ENCODE measurements at places on chromosomes 11 and 22.

DNA sequence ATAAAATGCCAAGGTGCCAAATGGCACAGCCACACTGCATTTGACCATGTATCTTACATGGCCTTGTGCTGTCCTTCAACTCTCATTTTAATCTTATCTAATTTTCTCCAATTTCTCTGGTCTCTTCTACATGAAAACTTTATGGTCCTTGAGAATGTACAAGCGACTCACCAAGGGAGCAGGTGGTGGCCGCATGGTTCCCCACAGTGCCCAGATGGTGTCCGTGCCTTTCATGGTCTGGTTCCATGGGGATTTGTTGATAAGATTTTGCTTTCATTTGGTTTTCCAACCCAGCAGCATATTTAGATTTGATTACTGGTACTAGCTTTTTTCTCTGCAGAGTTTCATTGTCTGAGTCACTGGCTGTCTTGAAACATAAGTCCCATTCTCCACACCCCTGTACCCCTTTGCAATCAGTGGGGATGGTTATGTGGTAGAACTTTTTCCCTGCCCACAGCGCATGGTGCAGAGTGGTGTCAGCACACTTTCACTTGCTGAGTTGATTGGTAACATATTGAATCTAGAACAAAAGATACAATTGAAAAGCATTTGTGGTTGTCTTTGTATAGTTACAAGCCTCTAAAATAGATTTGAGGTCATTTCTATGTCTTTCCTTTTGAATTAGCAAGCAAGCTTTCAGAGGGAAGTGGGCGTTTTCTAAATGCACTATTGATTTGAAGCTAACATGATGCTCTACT lies 24.1 kb downstream of the ZNRF3 start:
- DNase-seq = peak; percentile 83

DNA sequence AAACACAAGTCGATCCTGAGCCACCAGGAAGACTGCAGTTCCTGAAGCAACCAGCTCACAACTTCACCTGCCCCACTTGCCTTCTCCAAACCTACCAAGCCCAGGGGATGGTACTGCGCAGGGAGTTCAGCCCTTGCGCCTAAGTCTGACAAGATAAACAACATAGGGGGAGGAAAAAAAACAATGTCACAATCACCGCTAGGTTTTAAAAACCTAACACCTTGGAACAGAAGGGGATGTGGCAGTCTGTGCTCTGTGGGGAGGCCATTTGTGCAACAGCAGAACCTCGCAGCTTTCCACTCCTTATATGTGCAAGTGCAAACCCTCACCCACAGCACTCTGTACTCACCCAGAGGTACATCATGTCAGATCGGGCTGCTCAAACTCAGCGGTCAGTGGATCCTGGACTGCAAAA lies 134.2 kb downstream of the RBFOX2 start:
- DNase-seq = no peak

DNA sequence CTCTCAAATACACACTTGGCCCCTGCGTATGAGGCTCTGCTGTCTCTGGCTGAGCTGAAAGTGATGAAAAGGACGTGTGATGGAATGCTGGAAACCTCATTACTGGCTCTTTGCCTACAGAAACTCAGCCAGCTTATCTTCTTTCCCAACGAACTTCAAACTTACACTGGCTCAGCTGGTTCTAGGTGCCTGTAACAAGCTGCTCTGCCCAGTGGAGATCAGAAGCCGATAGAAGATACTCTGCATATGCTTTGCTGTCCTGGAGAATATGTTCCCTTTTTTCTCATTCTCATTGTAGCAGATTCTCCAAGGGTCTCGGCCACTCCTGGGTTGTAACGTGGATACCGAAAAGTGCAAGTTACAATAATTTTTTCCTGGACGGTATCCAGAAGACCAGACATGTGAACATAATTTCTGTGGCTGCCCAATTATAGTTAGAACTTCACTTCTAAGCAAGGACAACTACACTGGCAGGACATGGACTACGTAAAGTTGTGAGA lies 405.3 kb upstream of the CCDC90B start:
- no peak for DNase-seq

DNA sequence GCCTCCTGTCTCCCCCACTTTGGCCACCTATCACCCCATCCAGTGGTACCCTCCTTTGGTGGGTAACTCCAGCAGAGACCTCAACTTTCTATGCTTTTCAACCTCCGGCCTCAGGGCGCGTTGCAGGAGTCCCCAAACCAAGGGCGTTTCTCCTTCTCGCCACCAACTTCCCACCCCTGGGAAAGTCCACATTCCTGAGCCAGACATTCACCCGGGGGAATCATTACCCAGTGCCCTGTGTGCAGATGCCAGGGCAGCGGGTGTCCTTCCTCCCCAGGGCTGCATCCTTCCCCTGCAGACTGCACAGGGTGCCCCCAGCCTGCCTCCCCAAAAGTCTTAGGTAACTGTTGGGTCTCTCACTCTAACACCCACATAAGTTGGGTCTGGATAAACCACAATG lies 26.4 kb downstream of the MYEOV start:
- DNase-seq = no peak

DNA sequence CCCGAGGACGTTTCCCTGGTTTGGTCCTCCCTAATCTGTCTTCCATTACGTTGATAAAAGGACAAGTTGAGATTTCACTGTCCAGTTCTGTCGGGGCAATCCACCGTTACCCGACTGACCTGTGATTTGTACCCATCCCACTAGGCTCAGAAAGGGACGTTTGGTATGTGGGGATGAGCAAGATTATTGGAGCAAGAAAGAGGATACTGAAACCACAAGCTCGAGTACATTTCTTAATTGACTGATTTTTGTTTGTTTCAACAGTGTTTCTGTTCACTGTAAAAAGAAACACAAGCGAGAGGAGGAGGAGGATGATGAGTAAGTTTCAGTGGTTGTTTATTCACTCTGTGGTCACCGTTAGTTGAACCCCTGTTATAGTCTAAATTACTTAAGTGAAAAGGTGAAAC lies 969 bp downstream of the CCDC117 start:
- no peak for DNase-seq

- DNase-seq = no peak
Observed at GRCh38 chr11:107830915-107831540, 27.6 kb downstream of the SLC35F2 start.

DNA sequence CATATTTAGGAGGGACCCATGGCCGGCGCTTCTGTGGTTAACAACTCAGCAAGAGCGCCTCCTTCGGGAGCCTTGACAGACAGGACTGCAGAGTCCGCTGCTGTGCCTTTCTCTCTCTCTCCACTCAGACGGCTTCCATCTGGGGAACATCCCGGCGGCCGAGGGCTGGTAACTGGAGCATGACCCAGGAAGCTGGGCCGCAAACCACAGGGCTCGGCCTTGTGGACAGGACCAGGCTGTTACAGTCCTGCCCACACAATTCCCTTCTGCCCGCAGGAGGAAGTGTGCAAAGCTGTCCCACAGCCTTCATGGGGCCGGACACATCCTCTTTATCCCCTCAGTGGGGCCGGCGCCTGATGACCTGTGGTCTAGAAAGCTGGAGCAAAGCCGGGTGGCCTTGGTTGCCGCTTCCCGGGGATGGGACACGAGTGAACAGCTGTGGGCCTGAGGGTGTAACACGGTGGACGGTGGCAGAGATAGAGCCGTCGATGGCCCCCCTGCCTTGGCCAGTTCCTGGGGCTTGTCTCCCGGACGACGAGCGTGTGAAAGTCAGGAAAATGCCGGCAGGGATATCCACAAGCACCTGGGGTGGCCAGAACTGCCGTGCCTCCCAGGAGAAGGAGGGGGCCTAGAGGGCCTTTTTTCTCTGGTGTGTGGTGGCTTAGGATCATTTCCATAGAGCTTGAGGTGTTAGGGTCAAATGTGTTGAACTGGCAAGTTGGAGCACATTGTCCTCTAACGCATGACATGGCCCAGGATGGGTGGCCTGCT lies 50.1 kb downstream of the FBLN1 start:
- no peak for DNase-seq

GRCh38 chr11:116727990-116728389 lies 44.8 kb downstream of the BUD13 start:
- DNase-seq = no peak

DNA sequence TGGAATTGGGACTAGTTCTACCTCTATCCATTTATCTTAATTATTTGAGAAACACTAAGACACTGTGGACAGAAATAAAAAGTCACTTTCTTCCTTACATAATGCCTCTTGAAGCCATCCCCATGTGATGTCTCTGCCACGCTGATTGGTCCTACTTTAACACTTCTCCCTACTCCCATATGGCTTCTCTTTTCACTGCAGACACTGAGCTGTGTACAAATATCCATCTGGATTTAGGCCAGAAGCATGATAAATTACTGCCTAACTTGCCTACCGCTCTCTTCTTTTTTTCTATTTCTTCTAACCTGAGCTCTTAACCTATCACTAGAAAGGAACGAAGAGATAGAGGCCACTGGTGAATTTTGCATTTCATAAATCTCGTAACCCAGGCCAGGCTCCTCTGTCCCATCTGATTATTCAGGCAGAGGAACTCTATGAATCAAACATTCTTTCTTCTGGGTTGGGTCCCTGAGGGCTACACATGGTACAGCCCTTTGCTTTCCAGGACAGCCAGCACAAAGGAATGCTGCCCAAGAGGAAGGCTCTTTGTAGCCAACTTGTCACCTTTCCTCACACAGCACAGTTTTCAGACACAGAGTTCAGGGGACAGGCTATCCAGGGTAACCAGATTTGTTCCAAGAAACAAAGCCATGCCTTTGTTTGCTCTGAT lies 878.5 kb upstream of the LRRC4C start:
- no peak for DNase-seq

GRCh38 chr11:36165621-36166397 lies 123.4 kb downstream of the COMMD9 start:
- no peak for DNase-seq

DNA sequence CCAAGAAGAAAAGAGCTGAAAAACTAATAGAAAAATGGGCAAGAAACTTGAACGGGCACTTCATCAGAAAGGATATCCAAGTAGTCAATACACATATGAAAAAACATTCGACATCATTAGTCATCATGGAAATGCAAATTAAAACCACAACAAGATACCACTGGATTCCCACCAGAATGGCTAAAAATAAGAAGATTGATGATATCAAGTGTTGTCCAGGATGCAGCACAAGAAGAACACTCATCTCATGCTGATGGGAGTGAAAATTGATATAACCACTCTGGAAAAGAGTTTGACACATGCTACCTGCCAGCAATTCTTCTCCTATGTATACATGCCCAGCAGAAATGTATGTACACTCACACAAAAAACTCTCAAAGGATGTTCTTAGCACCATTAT lies 26.9 kb upstream of the SCUBE2 start:
- no peak for DNase-seq

GRCh38 chr11:3984896-3985295 lies 109.7 kb upstream of the RRM1 start:
- DNase-seq = peak; percentile 48

GRCh38 chr22:17866621-17867020 lies 92.4 kb upstream of the BID start:
- no peak for DNase-seq

GRCh38 chr22:38355275-38355674 lies 38.0 kb upstream of the CSNK1E start:
- no peak for DNase-seq

DNA sequence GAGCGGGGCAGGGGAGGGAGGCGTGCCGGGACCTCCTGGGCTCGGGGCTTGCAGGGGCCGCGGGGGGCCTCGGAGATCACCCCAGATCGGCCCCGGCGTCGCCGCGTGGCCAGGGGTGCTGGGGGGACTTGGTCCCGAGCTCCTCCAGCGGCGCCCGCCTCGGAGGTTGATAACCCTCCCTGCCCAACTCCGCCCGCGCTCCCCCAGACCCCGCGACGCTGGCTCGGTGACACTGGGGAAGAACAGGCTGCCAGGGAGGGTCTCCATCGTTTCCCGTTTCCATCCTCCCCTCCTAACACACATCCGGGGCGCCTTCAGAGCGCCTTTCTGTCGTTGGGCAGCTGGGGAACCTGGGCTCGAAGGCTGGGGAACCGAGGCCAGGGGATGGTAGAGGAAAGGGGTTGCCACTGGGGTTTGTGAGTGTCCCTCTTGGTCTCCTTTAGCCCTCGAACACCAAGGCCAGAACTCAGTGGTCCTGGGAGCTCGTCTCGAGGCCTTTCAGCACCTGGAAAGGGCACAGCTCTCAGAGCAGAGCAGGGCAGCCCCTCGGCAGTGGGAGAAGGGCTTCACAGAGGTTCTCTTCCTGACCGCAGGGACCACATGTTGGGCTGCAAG lies 431 bp downstream of the SLC37A2 start:
- no peak for DNase-seq

DNA sequence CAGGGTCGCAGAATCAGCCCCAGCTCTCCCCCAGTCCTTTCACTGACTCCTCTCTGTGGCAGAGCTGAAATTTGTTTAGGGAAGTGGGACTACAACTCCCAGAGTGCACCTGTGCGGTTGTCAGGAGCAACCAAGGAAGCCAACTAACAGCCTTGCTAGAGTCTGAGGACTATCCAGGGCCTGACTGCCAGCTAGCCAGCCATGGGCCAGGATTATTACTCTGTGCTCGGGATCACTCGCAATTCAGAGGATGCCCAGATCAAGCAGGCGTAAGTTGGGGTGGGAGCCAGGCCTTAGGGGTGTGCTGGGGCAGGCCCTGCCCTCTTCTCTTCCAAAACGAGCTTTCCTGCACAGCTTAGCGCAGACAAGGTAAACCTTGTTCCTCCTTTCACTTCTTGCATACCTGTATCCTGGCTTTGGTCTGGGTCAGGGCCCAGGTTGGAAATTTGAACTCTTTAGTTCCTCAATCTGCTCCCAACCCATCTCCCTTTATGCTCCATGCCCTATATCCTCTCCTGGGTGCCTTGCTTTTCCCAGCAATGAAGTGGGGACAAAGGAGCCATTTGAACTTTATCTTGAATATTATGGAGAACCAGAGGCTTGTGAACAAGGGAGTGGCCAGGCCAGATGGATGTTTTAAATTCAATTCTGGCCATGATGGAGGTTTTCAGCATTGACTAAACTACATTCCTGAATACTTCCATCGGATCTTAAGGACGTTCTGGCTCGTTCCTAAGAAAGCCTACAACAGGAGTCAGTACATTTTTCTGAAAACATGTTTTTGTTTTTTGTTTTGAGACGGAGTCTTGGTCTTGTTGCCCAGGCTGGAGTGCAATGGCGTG lies at the start of gene DNAJB13:
Gene DNAJB13 (plus strand): TSS at position 158 of the 842 bp plus-strand sequence. CDS start 44 bp downstream, at position 202.
- DNase-seq = no peak

- no peak for DNase-seq
Observed at GRCh38 chr11:126048197-126048596, 14.5 kb downstream of the CDON start.

DNA sequence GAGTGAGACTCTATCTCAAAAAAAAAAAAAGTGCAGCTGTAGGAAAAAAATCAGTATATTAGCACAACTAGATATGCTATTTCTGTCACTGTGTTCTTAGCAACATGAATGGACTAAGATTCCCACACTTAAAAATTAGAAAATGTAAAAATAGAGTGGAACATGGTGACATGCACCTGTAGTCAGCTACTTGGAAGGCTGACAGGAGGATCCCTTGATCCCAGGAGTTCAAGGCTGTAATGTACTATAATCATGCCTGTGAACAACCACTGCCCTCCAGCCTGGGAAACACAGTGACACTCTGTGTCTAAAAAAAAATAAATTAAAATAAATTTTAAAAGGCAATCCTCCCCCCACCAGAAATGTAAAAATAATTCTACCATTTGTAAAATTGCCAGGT lies 29.8 kb downstream of the PICALM start:
- DNase-seq = no peak

Data from stimulated activated CD4-positive, alpha-beta T cell treated with anti-CD3 and anti-CD28 coated beads, Interleukin-15, amount 100 ng/mL, for 24 hours (primary cell).